SHP77 (cell line): ENCODE measurements at places on chromosomes 2 and 18.

- DNase-seq, result no peak
These were observed 56.7 kb downstream of the GPR39 start for GRCh38 chr2:132473174-132473883.

- DNase-seq, result no peak
These were observed 48.7 kb downstream of the WDPCP start for GRCh38 chr2:63539416-63540162.

GRCh38 chr2:56372071-56372656 is 188.4 kb downstream of the CCDC85A start:
- DNase-seq, result no peak

- DNase-seq, result no peak
These were observed 17.0 kb upstream of the BCL2 start for GRCh38 chr18:63336366-63337099.

- peak; percentile 48 for DNase-seq
These were observed at the start of gene BCL2 for GRCh38 chr18:63319383-63320122. BCL2 (minus strand) TSS chr18:63319769.

- DNase-seq, result no peak
These were observed 9.0 kb upstream of the SCN9A start for GRCh38 chr2:166384774-166385173.

DNA sequence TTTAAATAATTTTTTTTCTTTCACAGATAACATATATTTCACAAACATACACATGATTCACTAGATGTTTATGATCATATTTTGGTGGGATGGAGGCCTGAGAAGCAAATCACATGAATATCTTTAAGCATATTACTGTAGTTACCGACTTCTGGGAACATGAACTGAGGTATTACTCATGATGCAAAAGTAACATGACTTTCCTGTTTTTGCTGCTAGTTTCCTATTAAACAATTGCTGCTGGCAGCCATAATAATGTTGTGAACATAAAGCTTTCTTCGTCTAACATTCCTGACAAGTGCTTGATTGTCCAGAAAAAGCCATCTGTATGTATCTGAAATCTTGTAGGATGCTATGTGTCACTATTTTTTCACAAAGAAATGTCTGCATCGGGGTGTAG is 145.4 kb downstream of the MTX2 start:
- no peak for DNase-seq

DNA sequence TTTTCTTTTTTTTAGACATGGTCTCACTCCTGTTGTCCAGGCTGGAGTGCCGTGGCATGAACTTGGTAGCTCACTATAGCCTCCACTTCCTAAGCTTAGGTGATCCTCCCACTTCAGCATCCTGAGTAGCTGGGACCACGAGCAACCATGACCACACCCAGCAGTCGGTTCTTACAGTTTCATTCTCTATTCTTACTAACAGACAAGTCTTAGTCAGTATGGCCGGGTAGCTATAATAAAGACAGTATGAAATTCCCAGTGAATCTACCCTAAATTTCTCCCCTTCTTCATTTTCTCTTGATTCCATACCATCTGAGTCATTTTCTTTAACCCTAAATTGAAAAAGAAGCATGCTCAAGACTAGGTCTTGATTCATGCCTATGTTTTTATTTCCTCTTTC is 775.3 kb upstream of the NRXN1 start:
- no peak for DNase-seq

GRCh38 chr2:128789776-128790455 is 471.2 kb upstream of the HS6ST1 start:
- DNase-seq, result no peak

DNA sequence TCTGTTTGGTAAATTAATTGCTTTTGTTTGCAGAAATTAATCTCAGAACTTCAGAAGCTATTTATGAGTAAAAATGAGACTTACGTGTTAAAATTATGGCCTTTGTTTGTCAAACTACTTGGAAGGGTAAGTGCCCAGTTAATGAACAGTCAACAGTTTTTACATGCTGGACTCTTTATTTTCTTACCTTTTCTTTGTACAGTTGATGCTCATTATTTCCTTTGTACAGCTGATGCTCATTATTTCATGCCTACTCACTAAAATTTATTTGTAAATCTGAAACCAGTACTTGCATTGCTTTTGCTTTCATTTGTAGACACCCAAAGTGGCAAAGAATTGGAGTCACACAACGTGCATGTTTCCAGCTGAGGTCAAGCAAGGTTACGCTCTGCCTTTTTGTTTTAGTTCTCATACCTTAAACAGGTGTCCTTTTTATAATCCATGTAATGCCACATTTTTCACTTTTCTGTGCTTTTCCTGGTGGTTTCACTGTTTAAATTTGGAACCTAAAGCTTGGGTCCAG is 13.3 kb downstream of the RIF1 start:
- no peak for DNase-seq

GRCh38 chr2:168114619-168115018 is 132.8 kb downstream of the STK39 start:
- DNase-seq, result no peak

- DNase-seq, result no peak
These were observed 1.8 kb upstream of the FRZB start for GRCh38 chr2:182868054-182868796.

- DNase-seq, result no peak
These were observed 226.9 kb downstream of the CYRIA start for GRCh38 chr2:16438613-16439321.

DNA sequence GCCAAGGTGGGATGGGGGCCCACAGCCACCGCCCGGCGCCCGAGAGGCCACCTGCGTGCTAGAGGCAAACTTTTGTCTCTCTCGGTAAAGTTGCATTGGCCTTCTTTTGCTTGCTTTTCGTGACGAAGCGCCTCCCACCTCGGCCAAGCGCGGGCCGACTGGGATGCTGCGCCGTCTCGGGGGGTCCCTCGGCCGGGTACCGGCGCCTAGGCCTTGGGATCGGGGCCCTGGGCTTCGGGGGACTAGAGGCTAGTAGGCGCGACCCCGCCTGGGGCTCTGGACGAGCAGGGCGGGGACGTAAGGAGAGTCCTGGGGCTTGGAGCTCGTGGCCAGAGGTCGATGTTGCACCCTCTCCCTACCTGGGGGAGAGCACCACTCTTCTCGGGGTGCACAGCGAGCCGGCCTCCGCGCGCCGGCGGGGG is 545 bp downstream of the GLI2 start:
- no peak for DNase-seq

- DNase-seq, result no peak
These were observed 256.1 kb downstream of the NCKAP5 start for GRCh38 chr2:133312038-133312729.

DNA sequence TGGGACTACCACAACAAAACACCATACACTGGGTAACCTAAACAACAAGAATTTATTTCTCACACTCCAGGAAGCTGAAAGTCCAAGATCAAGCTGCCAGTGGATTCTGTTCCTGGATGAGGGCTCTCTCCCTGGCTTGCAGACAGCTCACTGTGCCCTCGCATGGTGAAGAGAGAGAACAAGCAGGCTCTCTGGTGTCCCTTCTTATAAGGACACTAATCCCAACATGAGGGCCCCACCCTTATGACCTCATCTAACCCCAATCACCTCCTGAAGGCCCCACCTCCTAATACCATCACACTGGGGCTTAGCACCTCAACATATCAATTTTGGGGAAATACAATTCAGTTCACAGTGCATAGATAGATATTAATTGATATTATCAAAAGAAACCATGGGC is 83.5 kb downstream of the BIN1 start:
- DNase-seq, result no peak

GRCh38 chr2:39325966-39326365 is 82.2 kb upstream of the CDKL4 start:
- no peak for DNase-seq

- no peak for DNase-seq
These were observed 109.4 kb downstream of the CALCRL start for GRCh38 chr2:187338679-187339121.

GRCh38 chr2:88657131-88657530 is 29.9 kb upstream of the EIF2AK3 start:
- DNase-seq, result no peak

GRCh38 chr2:3461801-3462492 is 57.4 kb downstream of the ADI1 start:
- peak; percentile 36 for DNase-seq

- no peak for DNase-seq
These were observed 39.8 kb upstream of the C2orf15 start for GRCh38 chr2:99101697-99102096.

DNA sequence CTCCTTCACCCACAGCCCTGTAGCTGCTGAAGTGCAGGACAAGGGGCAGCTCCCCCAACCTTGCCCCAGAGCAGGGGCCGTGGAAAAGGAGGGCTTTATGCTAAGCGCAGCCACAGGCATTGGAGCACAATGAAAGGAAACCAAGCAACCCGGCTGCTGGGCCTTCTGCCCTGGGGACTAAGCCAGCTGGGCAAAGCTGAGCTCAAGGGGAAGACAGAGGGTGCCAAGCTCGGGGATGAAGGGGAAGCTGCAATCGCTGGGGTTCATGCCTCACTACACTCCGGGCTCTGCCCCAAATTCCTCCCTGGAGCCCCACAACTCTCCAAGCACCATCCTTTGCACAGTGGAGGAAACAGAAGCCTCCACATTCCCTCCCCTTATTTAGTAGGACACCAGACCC is 12.4 kb downstream of the SFXN5 start:
- no peak for DNase-seq

DNA sequence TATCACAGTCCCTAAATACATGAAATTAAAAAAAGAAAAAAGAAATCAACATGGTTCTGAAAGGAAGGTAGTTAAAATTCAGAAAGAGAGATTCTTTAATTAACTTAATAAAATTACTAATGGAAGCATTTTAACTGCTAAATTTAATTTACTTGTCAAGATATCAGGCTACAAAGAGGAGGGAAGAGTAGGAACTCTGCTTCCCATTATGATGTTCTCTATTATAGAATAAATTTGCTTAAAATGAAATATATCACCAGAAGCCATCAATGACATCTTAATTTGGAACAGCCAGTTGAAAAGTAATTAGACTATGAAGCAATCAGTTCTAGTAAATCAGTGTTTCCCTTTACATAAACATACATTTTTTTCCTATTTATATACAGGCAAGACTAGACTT is 611.8 kb upstream of the FANCL start:
- DNase-seq, result no peak

DNA sequence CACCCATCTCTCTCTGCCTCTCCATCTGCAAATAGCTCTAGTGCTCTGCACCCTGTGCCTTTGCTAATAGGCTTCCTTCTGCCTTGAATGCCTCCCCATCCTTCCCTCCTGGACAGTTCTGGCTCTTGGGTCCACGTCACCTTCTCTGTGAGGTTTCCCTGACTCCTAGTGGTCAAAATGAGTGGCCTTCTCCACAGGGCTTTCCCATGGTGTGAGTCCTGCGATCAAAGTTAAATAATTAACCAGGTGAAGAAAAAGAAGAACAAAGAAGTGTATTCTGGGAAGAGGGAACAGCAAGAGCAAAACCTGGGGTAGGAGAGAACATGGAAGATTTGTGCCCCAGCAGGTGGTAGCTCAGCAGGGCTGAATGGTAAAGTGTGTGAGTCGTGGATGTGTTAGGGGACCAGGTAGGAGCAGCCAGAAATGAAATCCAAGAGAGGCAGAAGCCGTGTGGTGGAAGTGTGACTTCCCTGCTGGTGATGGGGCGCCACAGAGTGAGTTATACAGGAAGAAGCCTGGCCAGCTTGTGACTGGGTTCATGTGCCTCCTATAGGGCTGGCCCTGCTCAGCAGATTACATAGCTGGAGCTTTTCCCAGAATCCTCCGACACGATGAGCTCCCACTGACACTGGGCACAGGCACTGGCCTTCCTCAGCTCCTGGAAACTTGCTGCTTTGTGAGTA is 93.8 kb upstream of the LDAH start:
- DNase-seq, result no peak

DNA sequence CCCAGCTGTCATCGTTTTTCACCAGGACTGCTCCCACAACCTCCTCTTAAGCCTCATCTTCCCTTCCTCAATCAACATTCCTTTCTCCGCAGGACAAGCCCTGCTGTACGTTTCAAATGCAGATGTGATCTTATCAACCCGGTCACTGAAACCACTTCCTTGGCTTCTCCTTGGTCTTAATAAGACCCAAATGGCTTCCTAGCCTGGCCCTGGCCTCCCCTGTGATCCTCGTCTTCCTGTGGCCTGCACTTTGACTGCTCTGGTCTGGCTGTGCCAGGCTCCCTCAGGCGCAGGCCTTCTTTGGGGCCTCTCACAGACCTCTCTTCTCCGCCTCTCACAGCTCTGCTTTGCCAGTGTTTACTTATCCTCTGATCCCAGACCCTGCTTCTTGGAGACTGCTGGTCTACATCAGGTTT is 4.7 kb upstream of the ADNP2 start:
- no peak for DNase-seq

- no peak for DNase-seq
These were observed 48.7 kb upstream of the NFE2L2 start for GRCh38 chr2:177313162-177313781.

GRCh38 chr2:207039225-207039624 is 99.9 kb downstream of the CPO start:
- DNase-seq, result peak; percentile 71

DNA sequence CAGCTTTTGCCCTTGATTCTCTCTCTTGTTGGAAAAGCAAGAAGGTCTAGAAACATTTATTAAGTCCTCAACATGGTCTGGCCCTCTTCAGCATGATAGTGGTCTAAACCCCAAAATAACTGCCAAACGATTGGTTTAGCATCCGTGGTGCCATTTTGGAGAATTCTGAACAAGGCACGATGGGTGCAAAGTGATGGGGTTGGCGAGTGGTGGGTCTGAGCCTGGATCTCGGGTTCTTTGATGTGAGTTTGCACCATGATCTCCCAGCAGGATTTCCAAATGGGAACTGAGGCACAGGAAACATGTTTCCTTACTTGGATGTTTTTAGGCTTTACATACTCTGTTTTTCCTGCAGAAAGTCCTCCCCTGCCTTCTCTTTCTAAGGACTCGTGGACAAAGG is 240.3 kb downstream of the MYCN start:
- no peak for DNase-seq

DNA sequence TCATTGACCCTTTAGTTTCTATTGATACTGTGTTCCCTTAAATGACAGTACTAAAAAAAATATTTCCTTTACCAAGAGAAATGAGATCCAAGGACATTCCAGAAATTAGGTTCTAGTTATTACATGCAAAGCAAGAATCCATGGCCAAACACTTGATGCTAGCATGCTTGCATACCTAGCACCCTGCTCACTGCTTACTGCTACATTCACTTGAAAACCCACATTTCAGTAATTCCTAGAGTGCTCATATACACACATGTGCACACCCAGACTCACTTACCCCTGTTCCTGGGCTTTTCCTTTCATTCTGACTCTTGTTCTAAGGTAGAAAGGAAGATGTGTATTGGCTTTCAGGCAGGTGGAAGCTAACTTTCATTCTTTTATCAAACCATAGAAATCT is 395.9 kb downstream of the THSD7B start:
- DNase-seq, result no peak

DNA sequence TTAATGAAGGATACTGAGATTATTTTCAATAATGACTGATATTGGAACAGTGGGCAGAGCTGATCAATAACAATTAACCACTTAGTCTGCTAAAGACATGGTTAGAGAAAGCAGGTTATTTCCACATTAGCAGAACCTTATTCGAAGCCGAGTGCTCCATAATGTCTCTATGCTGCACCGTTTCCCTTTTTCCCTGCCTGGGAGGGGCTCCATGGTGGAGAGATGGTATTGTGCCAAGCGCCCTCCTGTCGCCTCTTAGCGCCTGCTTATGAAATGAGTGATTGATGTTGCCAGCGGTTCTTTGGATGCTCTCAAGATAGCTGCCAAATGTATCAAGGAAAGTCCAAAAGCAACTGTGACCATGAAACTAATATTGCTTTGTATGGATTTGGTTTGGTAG is 34.6 kb upstream of the INSIG2 start:
- DNase-seq, result no peak

- no peak for DNase-seq
These were observed 306.7 kb upstream of the POU3F3 start for GRCh38 chr2:104547221-104547620.
